ENCODE measurements at places on chromosomes 5 and 9.

- DNase-seq = no peak
These were observed 94.0 kb downstream of the ZNF608 start for GRCh38 chr5:124652514-124652819.

DNA sequence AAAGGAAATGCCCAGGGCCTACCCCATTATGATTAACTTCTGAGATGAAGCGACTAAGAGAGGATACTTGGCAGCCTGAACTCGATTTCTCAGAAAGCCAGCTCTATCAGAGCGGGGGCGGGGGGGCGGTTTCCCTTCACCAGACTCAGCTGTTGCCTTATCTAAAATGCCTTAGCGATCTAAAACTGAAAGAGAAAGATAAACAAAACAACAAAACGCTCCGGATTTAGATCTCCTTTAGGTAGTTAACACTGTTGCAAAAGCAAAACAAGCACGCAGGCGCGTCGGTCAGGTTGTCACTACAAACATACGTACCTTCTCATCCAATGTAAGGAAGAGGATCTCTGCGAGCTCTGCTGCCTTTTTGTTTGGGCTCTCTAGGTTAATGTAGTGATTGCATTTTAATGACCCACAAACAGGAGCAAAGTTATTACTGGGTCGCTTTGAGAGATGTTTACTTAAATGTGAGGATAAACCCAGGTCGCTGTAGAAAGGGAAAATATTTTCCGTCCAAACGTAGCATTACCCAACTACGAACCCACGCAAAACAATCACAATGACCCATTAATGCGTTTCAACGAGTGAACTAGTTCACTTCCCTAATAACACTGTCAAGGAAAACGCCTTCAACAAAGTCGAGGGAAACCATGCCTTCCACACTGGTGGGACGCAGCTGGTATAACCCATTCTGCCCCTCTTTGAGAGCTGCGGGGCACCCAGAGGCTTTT lies 982 bp downstream of the EPB41L4A start:
- peak; percentile 63 for DNase-seq

GRCh38 chr5:107415762-107416161 lies 255.0 kb downstream of the EFNA5 start:
- no peak for DNase-seq

GRCh38 chr5:113678924-113679575 lies 165.6 kb downstream of the YTHDC2 start:
- DNase-seq = peak; percentile 10

DNA sequence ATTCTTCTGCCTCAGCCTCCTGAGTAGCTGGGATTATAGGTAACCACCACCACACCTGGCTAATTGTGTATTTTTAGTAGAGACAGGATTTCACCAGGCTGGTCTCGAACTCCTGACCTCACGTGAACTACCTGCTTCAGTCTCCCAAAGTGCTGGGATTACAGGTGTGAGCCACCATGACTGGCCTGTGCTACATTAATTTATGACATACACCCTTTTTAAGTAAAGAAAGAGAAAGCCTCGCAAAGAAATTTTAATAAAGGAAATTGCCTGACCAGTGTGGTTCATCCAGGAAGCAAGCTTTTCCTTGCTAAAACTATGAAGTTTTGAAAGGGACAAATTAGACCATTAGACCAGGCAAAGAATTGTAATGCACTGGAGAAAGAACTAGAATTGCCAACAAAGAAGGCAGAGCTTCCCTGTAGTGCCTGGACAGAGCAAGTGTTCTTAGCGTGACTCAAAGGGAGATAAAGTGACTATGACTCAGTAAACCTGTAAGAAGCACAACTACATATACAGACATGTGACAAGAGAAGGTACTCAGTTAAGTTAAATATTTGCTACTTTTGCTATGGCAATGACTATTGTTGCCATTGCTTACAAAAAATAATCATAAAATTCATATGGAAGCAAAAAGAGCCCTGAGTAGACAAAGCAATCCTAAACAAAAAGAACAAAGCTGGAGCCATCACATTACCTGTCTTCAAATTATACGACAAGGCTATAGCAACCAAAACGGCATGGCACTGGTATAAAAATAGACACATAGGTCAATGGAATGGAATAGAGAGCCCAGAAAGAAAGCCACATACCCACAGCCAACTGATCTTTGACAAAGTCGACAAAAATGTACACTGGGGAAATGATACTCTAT lies 54.6 kb downstream of the FYB1 start:
- DNase-seq = no peak

- peak; percentile 29 for DNase-seq
These were observed 65.5 kb upstream of the ABCA1 start for GRCh38 chr9:104993291-104993963.

- DNase-seq = no peak
These were observed 39.3 kb upstream of the KIAA1958 start for GRCh38 chr9:112447283-112447761.

All from B cell (primary cell).